ENCODE measurements at places on chromosomes 13 and 19. TPM values are rescaled to one million over a fixed set of nuclear protein-coding genes. Genes with fewer than 3 reads are reported as not detected.

The NACC1 gene
- total RNA-seq = 108 TPM

The VAV1 gene
- not detected for total RNA-seq

- no peak overlapping the region for H3K4me3 ChIP-seq
- no peak overlapping the region for H3K27ac ChIP-seq
- no peaks in the 10 kb centered on the region for H3K36me3 ChIP-seq
- H3K4me1 ChIP-seq = no peaks in the 10 kb centered on the region
- H3K27me3 ChIP-seq = no peaks in the 10 kb centered on the region
These were observed 14.4 kb upstream of the RFXAP start for GRCh38 chr13:36804588-36804987.

DNA sequence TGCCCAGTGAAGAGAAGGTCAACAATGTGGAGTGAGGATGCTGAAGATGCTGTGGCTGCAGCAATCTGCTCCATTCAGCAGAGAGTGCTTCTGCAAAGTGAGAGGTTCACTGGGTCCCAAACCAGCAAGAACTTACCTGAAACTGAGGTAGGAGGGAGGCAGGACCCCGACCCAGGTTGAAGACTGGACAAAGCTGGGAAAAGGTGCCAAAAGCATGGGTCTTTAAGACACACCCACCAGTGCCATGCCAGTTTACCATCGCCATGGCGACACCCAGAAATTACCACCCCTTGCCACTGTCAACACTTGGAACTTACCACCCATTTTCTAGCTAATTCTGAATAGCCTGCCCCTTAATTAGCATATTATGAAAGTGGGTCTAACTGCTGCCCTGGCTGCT lies 70.7 kb downstream of the RGCC start:
- no peak for DNase-seq
- H3K36me3 ChIP-seq = no peaks in the 10 kb centered on the region
- H3K4me3 ChIP-seq = no peak overlapping the region
- no peaks in the 10 kb centered on the region for H3K4me1 ChIP-seq
- no peaks in the 10 kb centered on the region for H3K27me3 ChIP-seq

DNA sequence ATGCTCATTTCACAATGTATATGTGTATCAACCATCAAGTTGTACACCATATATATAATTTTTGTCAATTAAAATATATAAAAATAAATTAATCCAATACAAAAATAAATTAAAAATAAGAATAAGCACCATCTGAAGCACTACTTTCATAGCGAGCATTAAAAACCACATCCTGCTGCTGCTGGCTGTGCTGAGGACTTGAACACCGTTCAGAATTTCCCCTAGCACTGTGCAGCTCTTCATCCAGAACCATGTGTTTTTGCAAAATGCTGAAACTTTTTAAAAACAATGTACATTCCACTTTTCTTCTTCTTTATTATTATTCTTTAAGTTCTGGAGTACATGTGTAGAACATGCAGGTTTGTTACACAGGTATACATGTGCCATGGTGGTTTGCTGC lies 40.0 kb upstream of the FOXO1 start:
- no peaks in the 10 kb centered on the region for H3K27me3 ChIP-seq
- H3K36me3 ChIP-seq = no peaks in the 10 kb centered on the region
- H3K4me3 ChIP-seq = no peak overlapping the region
- no peaks in the 10 kb centered on the region for H3K4me1 ChIP-seq

The CYP2S1 gene
- total RNA-seq = 2.0 TPM

The CLEC17A gene
- 0.31 TPM for total RNA-seq

The FCAR gene
- total RNA-seq = not detected

The CDC34 gene
- total RNA-seq = 42.5 TPM

GRCh38 chr19:51724543-51724942 lies 752 bp upstream of the HAS1 start:
- DNase-seq = no peak
- no peaks in the 10 kb centered on the region for H3K4me1 ChIP-seq
- peaks cover 51% of the 10 kb centered on the region for H3K27me3 ChIP-seq
- H3K27ac ChIP-seq = no peak overlapping the region
- H3K36me3 ChIP-seq = no peaks in the 10 kb centered on the region
- H3K4me3 ChIP-seq = no peak overlapping the region

The ZNF285 gene
- total RNA-seq = 16.6 TPM

- no peaks in the 10 kb centered on the region for H3K36me3 ChIP-seq
- H3K4me1 ChIP-seq = no peaks in the 10 kb centered on the region
- H3K27ac ChIP-seq = no peak overlapping the region
- no peaks in the 10 kb centered on the region for H3K27me3 ChIP-seq
- no peak for DNase-seq
These were observed 17.0 kb downstream of the VSTM2B start for GRCh38 chr19:29542776-29543175.

- peaks cover 6% of the 10 kb centered on the region for H3K27me3 ChIP-seq
- H3K4me1 ChIP-seq = no peaks in the 10 kb centered on the region
- no peak overlapping the region for H3K4me3 ChIP-seq
These were observed 55.8 kb upstream of the KCTD15 start for GRCh38 chr19:33740811-33741396.

The FFAR2 gene
- not detected for total RNA-seq

DNA sequence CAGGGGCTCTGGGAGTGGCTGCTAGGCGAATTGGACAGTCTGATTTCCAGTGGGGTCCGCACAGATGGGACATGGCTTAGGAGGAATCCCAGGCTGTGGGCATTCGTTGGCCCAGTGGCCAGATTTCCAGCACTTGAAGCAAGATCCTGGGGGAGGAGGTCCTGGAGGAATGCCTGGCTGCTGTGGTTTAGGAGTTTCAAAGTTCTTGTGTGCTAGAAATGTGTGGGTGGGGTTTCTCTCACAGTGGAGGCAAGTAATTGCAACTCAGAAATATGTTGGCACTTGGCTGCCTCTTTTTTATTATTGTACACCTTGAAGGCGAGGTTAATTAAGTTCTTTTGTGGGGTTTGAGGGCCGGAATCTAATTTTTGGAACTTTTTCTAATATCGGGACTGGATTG lies 17.1 kb downstream of the IGFL3 start:
- H3K27me3 ChIP-seq = no peaks in the 10 kb centered on the region
- no peaks in the 10 kb centered on the region for H3K4me1 ChIP-seq
- H3K27ac ChIP-seq = no peak overlapping the region
- no peak for DNase-seq

GRCh38 chr19:8515317-8515716 lies 1.4 kb upstream of the ZNF414 start:
- H3K4me3 ChIP-seq = no peak overlapping the region
- H3K27ac ChIP-seq = no peak overlapping the region
- no peaks in the 10 kb centered on the region for H3K27me3 ChIP-seq
- no peaks in the 10 kb centered on the region for H3K36me3 ChIP-seq

The MISP3 gene
- total RNA-seq = 0.68 TPM

- peak overlapping the region; percentile 87 for H3K27ac ChIP-seq
- peak overlapping the region; percentile 58 for H3K4me3 ChIP-seq
- H3K4me1 ChIP-seq = peaks cover 26% of the 10 kb centered on the region
- H3K36me3 ChIP-seq = no peaks in the 10 kb centered on the region
- peak; percentile 96 for DNase-seq
These were observed 1.5 kb upstream of the BCAT2 start for GRCh38 chr19:48812094-48812929.

GRCh38 chr13:37127691-37128241 lies 22.3 kb upstream of the CSNK1A1L start:
- H3K27me3 ChIP-seq = no peaks in the 10 kb centered on the region
- H3K4me1 ChIP-seq = no peaks in the 10 kb centered on the region
- H3K27ac ChIP-seq = no peak overlapping the region
- no peaks in the 10 kb centered on the region for H3K36me3 ChIP-seq

The ATP4A gene
- total RNA-seq = not detected

DNA sequence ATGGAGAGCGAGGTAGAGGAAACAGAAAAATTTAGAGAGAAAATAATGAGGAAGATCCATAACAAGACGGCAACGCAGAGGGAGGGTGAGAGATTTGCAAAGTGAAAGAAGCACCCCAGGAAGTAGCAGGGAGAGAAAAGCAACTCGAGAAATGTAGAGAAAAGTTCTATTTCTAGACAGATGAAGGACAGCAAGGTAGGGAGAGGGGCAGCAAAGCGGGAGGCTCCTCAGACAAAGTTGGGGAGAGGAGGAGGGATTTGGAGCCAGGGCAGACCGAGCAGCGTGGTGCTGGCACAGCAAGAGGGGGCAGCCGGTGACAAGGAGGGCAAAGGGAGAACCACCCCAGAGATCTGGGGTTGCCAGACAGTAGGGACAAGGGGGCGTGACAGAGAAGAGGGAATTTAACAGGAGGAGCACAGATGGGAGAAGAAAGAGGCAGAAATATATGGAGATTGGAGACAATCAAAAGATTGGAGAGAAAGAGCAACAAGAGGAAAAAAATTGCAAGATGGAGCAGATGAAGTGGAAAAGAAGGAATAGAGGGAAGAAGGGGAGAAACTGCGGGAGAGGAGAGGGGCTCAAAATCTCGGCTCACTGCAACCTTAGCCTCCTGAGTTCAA lies 989 bp downstream of the ZNF766 start:
- peak; percentile 29 for DNase-seq
- no peak overlapping the region for H3K27ac ChIP-seq
- H3K4me1 ChIP-seq = peaks cover 4% of the 10 kb centered on the region
- no peaks in the 10 kb centered on the region for H3K27me3 ChIP-seq
- peaks cover 5% of the 10 kb centered on the region for H3K36me3 ChIP-seq

GRCh38 chr13:62035981-62036380 lies 620.3 kb upstream of the PCDH20 start:
- DNase-seq = no peak
- peaks cover 7% of the 10 kb centered on the region for H3K4me1 ChIP-seq
- no peak overlapping the region for H3K4me3 ChIP-seq
- no peaks in the 10 kb centered on the region for H3K36me3 ChIP-seq
- H3K27ac ChIP-seq = no peak overlapping the region

GRCh38 chr13:76798037-76798436 lies 88.2 kb downstream of the KCTD12 start:
- no peaks in the 10 kb centered on the region for H3K36me3 ChIP-seq
- H3K27ac ChIP-seq = no peak overlapping the region
- no peak for DNase-seq
- H3K4me3 ChIP-seq = no peak overlapping the region
- no peaks in the 10 kb centered on the region for H3K27me3 ChIP-seq

The ZNF763 gene
- total RNA-seq = 17.7 TPM

The AMER2 gene
- total RNA-seq = not detected

The CFAP97D2 gene
- not detected for total RNA-seq

DNA sequence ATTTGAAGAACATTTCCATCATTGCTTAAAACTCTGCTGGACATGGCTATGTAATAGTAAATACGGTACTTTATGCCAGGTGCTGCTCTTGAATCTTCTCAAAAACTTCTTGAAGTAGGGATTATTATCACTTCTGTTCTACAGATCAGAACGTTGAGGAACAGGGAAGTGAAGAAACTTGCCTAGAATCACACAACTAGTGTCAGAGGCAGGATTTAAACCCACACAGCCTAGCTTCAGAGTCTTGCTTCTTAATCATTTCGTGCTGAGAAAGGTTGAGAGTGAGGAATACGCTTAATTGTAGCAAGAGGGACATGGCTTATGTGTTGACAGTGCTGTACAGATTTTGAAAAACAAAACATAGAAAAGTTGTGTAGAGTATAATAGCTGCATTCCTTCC lies 13.5 kb downstream of the TM9SF2 start:
- H3K4me3 ChIP-seq = no peak overlapping the region
- no peaks in the 10 kb centered on the region for H3K27me3 ChIP-seq
- H3K27ac ChIP-seq = no peak overlapping the region
- no peaks in the 10 kb centered on the region for H3K4me1 ChIP-seq

The MAP4K1 gene
- total RNA-seq = 3.6 TPM

- H3K4me3 ChIP-seq = no peak overlapping the region
- no peaks in the 10 kb centered on the region for H3K4me1 ChIP-seq
- no peaks in the 10 kb centered on the region for H3K36me3 ChIP-seq
- H3K27ac ChIP-seq = no peak overlapping the region
- peaks cover 76% of the 10 kb centered on the region for H3K27me3 ChIP-seq
- no peak for DNase-seq
These were observed 9.3 kb upstream of the ACP4 start for GRCh38 chr19:50780753-50781435.

GRCh38 chr19:55649268-55650125 lies 1.5 kb downstream of the CCDC106 start:
- no peak for DNase-seq
- H3K27ac ChIP-seq = no peak overlapping the region
- H3K4me3 ChIP-seq = no peak overlapping the region

GRCh38 chr19:2735374-2735773 lies 4.4 kb downstream of the SLC39A3 start:
- no peaks in the 10 kb centered on the region for H3K36me3 ChIP-seq
- no peak for DNase-seq
- no peaks in the 10 kb centered on the region for H3K4me1 ChIP-seq
- H3K27ac ChIP-seq = no peak overlapping the region

The GPC6 gene
- 42.9 TPM for total RNA-seq

DNA sequence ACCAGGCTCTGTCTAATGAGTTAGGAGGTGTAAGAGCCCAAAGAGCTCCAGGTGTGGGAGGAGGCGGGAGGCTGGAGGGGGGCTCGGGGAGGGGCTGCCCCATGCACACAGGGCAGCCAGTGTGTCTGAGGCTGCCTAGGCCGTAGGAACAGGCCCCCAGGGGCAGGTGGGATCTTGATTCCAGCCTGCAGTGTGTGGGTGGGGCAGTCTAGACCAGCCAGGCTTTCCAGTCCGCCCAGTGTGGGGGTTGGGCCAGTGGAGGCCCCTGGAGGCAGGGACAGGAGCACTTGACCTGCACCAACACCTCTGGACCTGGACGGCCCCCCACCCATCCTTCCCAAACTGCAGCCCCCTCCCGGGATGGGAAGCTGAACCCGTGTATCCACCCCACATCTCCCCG lies 5.4 kb upstream of the CAMSAP3 start:
- H3K4me3 ChIP-seq = no peak overlapping the region
- H3K36me3 ChIP-seq = no peaks in the 10 kb centered on the region
- H3K27me3 ChIP-seq = peaks cover 24% of the 10 kb centered on the region
- H3K4me1 ChIP-seq = no peaks in the 10 kb centered on the region

GRCh38 chr13:108121406-108121805 lies 93.9 kb downstream of the LIG4 start:
- H3K4me3 ChIP-seq = no peak overlapping the region
- no peaks in the 10 kb centered on the region for H3K36me3 ChIP-seq
- no peak for DNase-seq
- H3K27me3 ChIP-seq = no peaks in the 10 kb centered on the region
- H3K27ac ChIP-seq = no peak overlapping the region

DNA sequence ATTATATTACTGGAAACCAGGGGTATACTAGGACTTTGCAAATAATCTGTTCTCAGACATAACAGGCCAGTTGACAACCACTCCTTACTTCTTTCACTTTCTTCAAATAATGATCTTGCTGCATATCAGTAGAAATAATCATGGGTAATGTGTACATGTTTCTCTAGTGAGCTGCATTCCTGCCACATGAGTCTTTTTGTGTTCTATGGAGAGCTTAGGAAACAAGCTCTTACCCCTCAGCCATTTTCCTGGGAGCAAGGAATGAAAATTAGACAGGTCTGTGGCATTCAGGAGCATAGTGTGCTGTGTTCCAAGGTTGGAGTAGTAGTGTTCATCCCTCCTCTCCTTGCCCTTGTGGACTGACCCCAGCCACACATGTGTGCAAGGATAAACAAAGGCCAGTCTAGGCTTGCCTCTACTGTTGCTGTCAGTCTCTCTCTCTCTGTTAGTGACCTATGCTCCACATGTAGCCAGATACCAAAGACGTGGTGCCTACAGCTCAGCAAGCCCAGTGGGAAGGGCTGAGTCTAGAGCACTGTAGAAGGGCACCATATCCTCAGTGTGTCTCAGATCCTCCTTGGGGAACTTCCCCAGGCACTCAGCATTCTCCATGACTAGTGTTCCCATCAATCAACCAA lies 11.5 kb upstream of the OXGR1 start:
- H3K36me3 ChIP-seq = no peaks in the 10 kb centered on the region
- no peak overlapping the region for H3K4me3 ChIP-seq
- H3K27ac ChIP-seq = no peak overlapping the region
- H3K4me1 ChIP-seq = no peaks in the 10 kb centered on the region

GRCh38 chr13:25882466-25883357 lies 169.1 kb downstream of the SHISA2 start:
- peak overlapping the region; percentile 82 for H3K27ac ChIP-seq
- no peaks in the 10 kb centered on the region for H3K27me3 ChIP-seq
- no peaks in the 10 kb centered on the region for H3K36me3 ChIP-seq
- H3K4me3 ChIP-seq = peak overlapping the region; percentile 1
